Fibroblast of skin of right biceps (primary cell): ENCODE measurements at places on chromosomes 7 and 10.
A peak's percentile ranks its signal among the peaks of the same experiment; 100 is the strongest.

GRCh38 chr7:67990003-67990402, 993.4 kb downstream of the TYW1 start:
- no peak for DNase-seq

- DNase-seq = no peak
Measured at GRCh38 chr7:106074257-106074656, 37.9 kb downstream of the SYPL1 start.

GRCh38 chr7:73569042-73569608, 9.3 kb downstream of the TBL2 start:
- DNase-seq = no peak

DNA sequence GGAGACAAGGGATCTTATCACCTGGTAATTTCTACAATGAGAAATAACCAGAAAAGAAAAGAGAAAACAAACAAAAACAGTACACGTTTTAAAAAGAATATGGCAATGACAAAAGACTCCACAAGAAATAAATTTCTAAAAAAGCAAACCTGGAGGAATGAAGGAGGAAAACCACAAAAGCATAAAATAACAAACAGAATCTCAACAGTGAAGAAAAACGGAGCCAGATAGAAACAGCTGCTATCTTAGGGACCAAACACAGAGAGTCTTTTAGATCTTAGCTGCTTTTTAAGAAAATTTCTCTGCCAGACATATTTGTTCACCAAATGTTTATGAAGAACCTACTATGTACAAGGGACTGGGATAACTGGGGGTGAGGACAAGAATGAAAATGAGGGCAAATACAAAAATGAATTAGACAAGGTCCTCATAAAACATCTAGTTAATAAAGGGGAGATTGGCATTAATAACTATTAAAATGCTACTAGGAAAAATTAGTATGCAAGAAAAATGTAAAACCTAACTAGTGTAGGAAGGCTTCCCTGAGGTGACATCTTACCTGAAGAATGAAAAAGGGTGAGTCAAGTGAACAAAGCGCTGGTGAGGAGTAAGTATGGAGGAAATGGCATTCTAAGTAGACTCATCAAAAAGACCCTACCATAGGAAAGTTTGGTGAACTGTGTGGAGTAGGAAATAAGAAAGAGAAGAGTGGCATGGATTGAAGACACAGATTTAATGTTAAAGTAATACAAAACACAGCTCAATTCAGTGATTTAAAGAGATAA, 34.3 kb downstream of the WASL start:
- no peak for DNase-seq

- peak; percentile 23 for DNase-seq
Measured at GRCh38 chr7:55020466-55020871, 1.7 kb downstream of the EGFR start.

DNA sequence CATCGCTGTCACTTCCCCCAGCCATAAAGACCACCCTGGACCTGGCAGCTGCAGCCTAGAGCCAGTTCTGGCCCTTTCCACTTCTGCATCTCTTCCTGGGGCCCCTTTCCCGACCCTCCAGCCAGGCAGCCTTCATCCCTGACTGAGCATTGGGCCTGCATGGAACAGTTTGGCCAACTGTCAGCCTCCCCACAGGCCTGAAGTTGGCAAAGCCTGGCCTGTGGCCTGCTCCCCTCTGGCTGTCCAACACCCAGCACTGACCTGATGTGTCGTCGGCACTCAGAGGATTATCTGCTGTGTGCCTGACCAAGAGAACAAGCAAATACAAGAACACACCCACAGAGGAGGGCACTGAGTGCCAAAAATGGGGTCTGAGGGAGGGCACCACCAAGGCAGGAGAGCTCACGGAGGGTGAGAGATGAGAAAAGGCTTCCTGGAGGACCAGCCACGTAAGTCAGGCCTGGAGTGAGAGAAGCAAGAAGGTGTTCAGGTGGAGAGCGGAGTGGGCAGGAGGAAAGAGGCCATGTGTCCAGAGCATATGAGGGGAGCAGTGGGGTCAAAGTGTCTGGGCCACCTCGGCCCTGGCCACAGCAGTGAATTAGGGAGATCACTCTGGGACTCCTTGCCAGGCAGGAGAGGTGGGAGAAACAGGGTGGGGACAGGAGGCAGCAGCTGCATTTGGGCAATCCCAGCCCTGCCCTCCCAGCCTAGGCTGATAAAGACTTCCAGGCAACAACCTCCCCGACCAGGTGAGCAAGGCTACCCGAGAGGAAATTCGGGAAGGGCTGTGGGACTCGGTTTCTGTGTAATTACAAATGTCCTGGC, 4.5 kb downstream of the GPRIN2 start:
- DNase-seq = no peak

- DNase-seq = peak; percentile 89
Measured at GRCh38 chr7:80145780-80146422, 11.3 kb downstream of the GNAI1 start.

DNA sequence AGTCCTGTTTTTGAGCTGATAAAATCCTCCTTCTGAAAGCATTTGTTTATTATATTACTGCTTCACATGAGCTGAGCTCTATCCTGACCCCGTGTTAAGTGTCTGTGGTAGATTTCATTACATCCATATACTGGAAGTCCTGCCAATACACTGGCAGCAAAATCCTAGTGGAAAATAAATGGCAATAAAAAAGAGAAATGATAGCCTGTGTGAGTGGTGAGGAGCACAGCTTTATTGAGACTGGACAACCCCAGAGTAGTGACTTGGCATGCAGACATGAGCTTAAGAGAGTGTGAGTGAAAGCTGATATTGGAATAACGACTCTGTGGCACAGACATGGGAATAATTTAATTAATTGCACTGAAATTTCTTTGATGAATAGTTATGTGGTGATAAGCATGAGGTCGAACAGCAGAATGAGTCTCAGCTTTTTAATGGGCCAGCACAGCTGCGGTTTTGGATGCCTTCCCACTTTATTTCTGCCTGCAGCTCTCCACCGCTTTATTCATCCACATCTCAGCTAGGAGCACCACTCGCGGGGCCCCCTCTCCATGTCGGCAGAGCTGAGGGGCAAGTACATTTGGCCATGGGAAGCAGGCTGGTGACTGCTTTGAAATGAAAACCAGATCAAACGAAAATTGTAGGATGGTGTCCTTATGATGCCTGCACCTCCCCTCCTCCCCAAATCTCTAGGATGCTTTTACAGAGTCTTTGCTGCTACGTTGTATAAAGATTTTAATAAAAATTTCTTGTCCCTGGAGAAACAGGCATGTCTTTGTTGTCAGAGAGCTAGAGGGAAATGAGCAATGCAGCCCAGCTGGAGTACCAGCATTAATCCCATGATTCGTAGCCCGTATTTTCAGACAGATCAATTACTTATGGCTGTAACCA, 494.3 kb downstream of the AUTS2 start:
- peak; percentile 94 for DNase-seq

- DNase-seq = peak; percentile 64
Measured at GRCh38 chr7:135801045-135801693, 52.6 kb upstream of the FAM180A start.

DNA sequence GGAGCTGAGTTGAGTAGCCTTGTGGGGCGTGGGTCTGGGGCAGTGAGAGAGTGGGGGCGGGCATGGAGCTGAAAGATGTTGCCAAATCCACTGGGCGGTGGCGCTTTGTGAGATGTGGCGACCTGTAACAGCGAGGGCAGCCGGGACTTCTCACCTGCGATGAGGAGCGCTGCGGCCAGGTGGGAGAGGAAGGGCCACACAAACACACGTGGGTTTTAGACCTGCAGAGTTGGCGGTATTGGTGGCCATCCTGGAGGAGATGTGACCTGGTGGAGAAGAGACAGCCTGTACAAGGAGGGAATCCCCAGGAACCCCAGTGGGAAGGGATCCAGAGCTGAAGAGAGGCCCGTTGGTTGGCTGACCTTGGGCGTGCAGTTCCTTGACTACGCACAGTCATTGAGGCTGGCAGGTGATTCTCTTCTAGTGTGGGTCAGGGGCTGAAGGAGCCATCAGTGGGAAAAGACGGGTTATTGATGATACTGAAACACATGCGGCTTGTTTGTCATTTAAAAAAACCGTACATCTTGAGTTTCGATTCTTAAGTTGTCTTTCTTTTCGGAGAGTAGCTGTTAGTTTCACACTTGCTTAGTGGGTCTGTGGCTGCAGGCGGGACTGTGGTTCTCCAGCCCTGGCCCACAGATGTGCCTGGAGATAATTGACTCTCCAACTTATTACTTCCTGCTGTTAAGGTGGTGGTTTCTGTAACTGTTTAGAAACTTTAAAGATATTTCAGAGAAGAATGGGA, 2.4 kb downstream of the CHST12 start:
- DNase-seq = no peak

- DNase-seq = no peak
Measured at GRCh38 chr7:26976840-26977239, 112.5 kb upstream of the SKAP2 start.

DNA sequence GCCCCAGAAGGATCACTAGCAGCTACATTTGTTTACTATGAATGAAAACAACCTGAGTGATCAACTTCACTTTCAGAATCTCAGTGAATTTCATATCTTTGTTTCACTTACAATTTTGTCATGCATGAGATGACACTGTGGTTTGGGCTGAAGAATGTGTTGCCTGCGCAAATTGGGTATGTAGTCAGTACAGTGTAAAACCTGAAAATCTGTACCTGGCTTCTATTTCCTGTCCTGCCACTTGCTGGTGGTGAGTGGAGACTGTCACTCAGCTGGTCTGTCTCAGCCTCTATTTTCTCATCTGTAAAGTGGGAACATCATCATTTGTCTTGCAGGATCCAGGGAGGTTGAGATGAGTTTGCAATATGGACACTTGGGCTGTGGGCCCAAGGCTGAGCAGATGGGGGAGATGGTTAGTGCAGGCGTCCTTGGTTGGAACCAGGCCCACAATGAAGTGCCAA, 118.0 kb downstream of the WDFY4 start:
- DNase-seq = no peak

GRCh38 chr10:14084875-14085274, 245.8 kb downstream of the FRMD4A start:
- DNase-seq = peak; percentile 53

DNA sequence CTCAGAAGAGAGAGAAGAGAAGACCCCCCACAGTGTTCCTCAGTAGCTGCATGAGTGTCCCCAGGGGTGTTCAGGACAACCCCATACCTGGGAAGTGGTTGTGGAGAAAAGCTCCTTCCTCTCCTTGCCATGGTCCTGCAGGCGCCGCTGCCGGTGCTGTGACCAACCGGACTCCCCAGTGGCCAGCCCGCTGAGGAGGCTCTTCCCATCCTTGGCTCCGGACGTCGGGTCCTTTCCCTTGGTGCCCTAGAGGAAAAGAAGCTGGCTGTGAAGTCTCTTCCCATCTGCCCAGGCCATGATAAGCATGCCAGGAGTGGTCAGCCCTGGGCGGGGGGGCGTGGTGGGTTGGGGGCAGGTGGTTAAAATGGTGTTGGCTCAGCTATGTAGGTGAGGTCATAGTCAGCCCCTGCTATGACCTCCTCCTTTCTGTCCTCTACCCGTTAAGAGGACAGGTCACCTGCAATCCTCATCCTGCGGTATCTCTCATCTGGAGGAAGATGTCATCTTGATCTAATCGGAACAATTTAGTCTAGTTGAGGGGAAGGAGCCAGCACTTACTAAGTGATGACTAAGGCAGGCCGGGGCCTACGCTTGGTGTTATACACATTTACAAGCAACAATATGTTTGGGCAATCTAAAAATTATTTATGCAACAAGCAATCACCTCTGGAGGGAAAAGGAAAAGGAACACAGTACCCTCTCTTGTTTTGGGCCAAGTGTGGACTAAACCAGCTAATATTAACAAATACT, 13.2 kb downstream of the WDR91 start:
- DNase-seq = peak; percentile 18

DNA sequence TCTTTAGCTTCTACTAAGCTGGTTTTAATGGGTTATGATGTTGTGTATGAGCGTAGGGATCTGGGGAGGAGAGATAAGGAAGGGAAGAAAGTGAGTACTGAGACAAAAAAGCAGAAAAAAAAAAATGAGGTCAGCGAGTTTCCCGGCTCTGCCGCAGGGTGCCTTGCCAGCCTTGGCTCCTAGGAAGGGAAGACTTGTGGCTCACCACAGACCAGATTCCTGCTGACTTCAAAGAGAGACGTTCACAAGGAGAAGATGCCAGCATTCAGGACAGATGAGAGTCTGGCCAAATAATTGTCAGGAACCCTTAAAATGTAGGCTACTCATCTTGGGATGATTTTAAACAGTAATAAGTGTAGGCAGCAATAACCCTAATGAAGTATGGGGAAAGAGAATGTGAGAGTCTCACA, 11.4 kb upstream of the FAS start:
- DNase-seq = peak; percentile 89

DNA sequence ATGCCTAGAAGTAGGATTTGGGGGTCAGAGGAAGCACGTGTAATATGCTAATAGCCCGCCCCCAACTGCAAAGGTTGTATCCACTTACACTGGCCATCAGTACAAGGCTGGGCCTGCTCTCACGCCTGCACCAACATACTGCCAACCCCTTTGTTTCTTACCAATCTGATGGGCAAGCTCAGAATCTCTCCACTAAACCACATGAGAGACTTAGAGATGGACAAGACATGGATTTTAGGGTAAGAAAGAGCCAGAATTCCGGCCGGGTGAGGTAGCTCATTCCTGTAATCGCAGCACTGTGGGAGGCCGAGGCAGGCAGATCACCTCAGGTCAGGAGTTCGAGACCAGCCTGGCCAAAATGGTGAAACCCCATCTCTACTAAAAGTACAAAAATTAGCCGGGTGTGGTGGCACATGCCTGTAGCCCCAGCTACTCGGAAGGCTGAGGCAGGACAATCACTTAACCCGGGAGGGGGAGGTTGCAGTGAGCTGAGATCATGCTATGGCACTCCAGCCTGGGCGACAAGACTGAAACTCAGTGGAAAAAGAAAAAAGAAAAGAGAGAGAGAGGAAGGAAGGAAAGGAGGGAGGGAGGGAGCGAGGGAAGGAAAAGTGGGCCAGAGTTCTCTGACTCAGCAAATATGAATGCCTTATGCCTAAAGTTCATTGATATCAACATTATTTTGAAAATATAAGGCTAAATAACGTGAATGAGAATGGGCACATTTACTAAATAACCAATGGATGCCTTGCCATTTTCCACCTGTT, 162.2 kb downstream of the SLIT1 start:
- DNase-seq = no peak

DNA sequence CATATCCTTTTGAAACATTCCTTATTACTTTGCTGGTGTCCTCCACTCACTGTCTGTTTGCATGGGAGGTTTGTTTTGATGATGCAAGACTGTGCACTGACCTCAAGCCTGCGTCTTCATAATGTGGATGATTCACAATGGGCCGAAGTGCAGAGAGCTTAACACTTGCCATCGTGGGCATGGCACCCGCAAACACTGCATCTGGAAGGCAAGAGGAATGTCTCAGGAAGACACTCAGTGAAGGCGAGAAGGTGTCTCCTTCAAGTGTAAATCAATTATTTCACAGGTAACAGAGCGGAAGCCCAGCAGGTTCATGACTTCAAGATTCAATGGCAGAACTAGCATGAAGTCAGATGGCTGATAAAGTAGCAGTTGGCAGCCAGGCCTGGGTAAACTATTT, 98.1 kb downstream of the DPY19L1 start:
- peak; percentile 50 for DNase-seq
